ENCODE measurements at places on chromosomes 4 and X.

- DNase-seq, result no peak
Measured at GRCh38 chr4:20474119-20474518, 222.4 kb downstream of the SLIT2 start.

- no peak for DNase-seq
Measured at GRCh38 chr4:39729557-39729956, 31.6 kb downstream of the UBE2K start.

GRCh38 chr4:85615952-85616351 is 141.0 kb downstream of the ARHGAP24 start:
- DNase-seq, result no peak

GRCh38 chr4:124910327-124910726 is 197.8 kb upstream of the ANKRD50 start:
- no peak for DNase-seq

- DNase-seq, result no peak
Measured at GRCh38 chr4:44761306-44761705, 35.0 kb upstream of the GNPDA2 start.
